Hypothalamus (tissue), 51 donors: ENCODE measurements at places on chromosomes 16 and 17.

DNA sequence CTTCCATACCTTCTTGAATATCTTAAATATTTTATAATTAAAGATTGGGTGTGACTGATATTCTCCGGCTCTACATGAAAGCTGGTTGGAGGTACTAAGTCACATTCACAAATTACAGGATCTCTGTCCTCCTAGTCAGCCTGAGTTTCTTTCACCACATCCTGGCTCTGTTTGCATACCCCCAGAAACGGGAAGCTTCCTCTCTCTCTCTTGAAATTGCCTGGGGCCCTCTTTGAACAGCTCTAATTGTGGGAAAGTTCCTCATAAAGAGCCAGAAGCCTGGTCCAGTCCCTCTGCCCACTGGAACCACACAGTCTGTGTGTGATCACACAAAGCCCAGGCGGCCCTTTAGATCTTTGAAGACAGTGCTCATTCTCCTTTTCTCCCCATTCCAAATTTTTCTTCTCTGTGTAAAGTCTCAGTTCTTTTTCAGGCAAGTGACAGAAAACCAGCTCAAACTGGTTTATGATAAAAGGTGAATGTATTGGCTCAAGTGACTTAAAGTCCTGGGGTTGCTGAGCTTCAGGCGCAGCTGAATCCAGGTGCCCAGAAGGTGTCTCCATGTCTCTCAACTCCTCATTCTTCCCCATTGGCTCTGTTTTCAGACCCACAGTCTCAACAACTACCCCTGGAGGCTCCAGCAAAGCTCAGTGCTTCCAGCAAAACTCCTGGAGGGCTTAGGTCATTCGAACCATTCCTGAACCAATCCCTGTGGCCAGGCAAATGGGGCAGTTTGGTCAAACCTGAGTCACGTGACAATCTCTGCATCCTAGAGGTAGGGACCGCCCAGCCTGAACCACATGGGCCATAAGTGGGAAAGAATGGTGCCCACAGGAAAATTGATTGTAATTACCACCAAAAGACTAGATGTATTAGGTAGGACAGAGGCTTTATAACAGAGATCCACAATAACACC is 8.5 kb upstream of the RAI1 start:
- DNase-seq, result no peak

- DNase-seq, result no peak
Measured at GRCh38 chr17:79932451-79933306, 93.4 kb upstream of the CBX4 start.

GRCh38 chr16:23670137-23670776 is 8.4 kb upstream of the PLK1 start:
- no peak for DNase-seq

DNA sequence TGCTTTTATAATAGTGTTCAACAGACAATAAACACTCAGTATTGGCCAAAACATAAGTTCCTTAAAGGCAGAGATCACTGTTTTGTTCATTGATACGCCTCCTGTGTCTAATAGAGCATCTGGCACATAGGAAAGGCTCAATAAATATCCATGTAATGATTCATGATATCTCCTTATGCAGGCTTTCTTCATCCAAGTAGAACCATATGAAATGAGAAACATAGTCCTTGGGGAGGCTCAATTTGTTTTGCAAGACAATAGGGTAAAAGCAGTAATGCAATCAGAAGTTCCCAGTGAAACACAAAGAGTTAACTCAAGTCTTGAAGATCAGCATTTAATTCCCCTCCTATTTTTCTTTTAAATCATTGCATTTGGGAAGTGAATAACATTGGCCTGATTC is 16.4 kb downstream of the CDH8 start:
- DNase-seq, result no peak
